ENCODE measurements at places on chromosomes 2 and 18. TPM values are rescaled to one million over a fixed set of nuclear protein-coding genes. Genes with fewer than 3 reads are reported as not detected.

SNED1 gene
- polyA plus RNA-seq = 3.6 TPM

RND3 gene
- polyA plus RNA-seq = 45.8 TPM

GALNT3 gene
- polyA plus RNA-seq = 0.97 TPM

MALL gene
- polyA plus RNA-seq = 6.8 TPM

SLC4A5 gene
- 2.0 TPM for polyA plus RNA-seq

APOB gene
- polyA plus RNA-seq = 0.03 TPM

FASTKD2 gene
- polyA plus RNA-seq = 23.7 TPM

EFHD1 gene
- polyA plus RNA-seq = 30.1 TPM

CCDC121 gene
- polyA plus RNA-seq = 5.4 TPM

CHRNG gene
- polyA plus RNA-seq = 160 TPM

TUBA3E gene
- polyA plus RNA-seq = not detected

CDK15 gene
- polyA plus RNA-seq = 0.99 TPM

XPO1 gene
- polyA plus RNA-seq = 132 TPM

DSC2 gene
- polyA plus RNA-seq = 10.1 TPM

- no peak for DNase-seq
Measured at GRCh38 chr2:36369716-36370115, 14.1 kb downstream of the CRIM1 start.

- DNase-seq = no peak
Measured at GRCh38 chr2:73984203-73984921, at the start of gene TET3. TSS of gene TET3 (plus strand) at chr2:73984910. CDS start at chr2:73986404, 1,494 bp downstream.

- no peak for DNase-seq
Measured at GRCh38 chr2:56680971-56681631, 497.3 kb downstream of the CCDC85A start.

GRCh38 chr2:50143822-50144575 is 887.9 kb downstream of the NRXN1 start:
- peak; percentile 62 for DNase-seq

- DNase-seq = no peak
Measured at GRCh38 chr2:43326101-43326825, 99.9 kb upstream of the ZFP36L2 start.

- no peak for DNase-seq
Measured at GRCh38 chr2:112634874-112635157, 10.9 kb upstream of the SLC20A1 start.

GRCh38 chr2:60577682-60578283 is 24.3 kb upstream of the BCL11A start:
- no peak for DNase-seq

- no peak for DNase-seq
Measured at GRCh38 chr18:2976218-2977132, 36.5 kb downstream of the LPIN2 start.

- DNase-seq = no peak
Measured at GRCh38 chr2:18971628-18972027, 382.3 kb upstream of the NT5C1B start.

- no peak for DNase-seq
Measured at GRCh38 chr2:98952966-98953365, 16.9 kb upstream of the CRACDL start.

- no peak for DNase-seq
Measured at GRCh38 chr2:10079870-10080535, at the start of gene CYS1. TSS of gene CYS1 (minus strand) at chr2:10080411. CDS start at chr2:10080223, 188 bp downstream.

GRCh38 chr2:43609290-43609918 is 13.6 kb upstream of the THADA start:
- no peak for DNase-seq

GRCh38 chr2:198775737-198776136 is 682.0 kb downstream of the SATB2 start:
- no peak for DNase-seq

DNA sequence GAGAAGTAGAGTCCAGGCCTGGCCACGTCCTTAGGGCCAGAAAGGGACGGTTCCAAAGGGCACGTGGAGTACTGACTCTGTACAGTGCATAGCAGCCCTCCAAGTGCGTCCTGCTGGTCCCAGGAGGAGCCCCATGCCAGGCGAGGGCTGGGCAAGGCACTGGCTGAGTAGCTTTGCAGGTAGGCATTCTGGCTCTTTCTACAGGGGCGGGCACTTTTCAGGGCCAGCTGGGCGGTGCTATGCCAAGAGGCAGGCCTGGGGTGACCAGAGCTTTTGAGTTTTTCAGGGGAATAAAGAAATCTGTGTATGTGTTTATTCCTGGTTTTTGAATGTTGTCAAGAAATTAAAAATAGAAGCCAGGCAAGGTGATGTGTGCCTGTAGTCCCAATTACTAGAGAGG is 15.4 kb upstream of the GLI2 start:
- no peak for DNase-seq

DNA sequence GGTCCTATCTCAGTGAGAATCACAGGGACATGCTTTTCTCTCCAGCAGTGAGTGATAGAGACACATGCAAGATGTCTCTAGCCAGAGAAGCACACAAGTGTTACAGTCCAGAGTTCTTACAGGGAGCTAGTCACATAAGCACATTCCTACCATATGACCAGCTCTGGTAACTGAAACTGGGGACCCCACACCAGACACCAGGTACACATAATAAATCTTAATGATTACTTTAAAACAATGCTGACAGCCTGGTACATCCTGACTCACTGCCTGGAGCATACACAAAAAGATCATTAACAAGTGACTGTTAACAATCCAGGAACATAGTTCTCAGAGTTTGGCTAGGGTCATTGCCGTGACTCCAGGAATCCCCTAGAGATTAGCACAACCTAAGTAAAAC is 53.6 kb downstream of the GALNT1 start:
- no peak for DNase-seq

DNA sequence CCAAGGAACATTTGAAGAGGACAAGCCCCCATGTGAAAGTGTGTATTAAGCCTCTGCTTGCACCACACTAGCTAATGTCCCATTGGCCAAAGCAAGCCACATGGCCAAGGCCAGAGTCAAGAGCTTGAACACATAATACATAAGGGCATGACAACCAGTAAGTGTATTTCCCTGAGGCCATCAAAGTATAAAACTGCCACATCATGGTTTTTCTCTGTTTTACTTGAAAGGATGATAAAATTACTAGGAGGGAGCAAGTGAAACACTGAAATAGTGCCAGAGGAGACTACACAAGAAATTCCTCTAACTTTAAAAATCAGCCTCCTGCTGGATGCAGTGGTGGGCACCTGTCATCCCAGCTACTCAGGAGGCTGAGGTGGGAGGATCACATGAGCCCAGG is 30.9 kb upstream of the EML6 start:
- DNase-seq = no peak

GRCh38 chr2:126994340-126994777 is 95.7 kb downstream of the TEX51 start:
- no peak for DNase-seq

DNA sequence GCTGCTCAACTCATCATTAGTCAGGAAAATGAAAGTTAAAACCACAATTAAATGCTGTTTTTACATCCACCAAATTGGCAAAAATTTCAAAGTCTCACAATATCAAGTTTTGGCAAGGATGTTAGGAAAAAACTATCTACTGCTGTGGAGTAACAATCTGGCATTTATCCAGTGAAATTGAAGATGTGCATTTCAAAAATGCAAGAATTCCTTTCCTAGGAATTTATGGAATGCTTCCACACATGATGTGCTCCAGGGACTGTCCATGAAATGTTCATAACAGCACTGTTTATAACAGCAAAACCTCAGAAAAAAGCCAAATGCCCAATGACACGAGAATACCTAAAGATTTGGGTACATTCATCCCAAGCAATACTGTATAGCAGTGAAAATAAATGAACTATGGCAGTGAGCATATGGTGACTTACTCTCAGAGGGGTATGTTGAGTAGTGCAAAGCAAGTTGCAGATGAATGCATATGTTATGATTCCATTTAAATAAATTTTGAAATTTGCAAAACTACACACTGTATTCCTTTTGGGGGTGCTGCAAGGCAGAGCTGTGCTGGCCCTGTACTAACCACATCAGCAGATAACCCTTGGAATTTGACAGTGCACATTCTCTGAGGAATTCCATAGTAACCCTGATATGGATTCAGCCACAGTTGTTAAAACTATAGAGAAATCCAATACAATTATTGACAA is 41.3 kb upstream of the GYPC start:
- DNase-seq = no peak

DNA sequence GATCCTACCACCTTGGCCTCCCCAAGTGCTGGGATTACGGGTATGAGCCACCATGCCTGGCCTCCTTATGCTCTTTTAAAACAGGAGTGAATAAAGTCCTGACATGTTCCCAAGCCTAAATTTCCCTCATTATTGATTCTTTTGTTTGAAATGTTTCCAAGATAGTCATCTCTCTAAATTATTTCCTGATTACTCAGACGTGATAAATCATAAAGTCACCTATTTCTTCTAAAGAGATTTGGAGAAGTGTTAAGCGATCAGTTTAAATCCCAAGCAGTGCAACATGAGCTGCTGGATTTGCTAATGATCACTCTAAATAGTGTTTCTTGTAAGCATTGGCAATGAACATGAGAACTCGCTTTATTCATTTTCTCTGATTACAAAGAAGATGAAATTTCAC is 51.8 kb downstream of the PMAIP1 start:
- DNase-seq = no peak

GRCh38 chr2:15369129-15369528 is 192.0 kb downstream of the NBAS start:
- no peak for DNase-seq

GRCh38 chr18:35514283-35514682 is 16.5 kb upstream of the INO80C start:
- no peak for DNase-seq

DNA sequence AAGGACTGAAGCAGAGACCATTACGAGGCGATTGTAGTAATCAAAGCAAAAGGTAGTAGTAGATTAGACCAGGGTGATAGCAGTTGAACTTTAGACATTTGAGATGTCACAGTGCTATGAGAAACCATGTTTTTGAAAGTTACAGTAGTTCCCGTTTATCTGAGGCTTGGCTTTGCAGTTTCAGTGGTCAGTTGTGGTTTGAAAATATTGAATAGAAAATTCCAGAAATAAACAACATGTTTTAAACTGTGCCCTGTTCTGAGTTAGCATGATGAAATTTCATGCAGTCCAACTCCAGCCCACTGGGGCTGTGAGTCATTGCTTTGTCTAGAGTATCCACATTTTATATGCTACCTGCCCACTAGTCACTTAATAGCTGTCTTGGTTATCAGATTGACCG is 47.5 kb downstream of the ZNF638 start:
- no peak for DNase-seq

Measured in forelimb muscle (tissue), 1 donor.